ENCODE measurements at places on chromosomes 2 and 18.

DNA sequence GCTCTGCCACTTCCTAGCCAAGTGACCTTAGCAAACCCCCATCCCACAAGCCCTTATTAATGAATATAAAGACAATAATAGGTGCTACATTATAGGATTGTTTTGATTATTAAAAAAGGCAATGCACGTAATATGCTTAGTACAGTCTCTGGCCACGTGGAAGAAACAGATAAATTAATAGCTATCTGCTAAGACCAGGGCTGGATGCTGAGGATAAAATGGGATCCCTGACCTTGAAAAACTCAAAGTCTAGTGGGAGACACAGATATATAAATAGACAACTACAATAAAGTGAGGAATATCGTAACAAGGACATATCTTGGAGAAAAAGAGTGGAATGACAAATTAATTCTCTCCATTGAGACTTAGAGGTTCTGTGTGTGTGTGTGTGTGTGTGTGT, 29.9 kb upstream of the PARD3B start:
- H3K27ac ChIP-seq: no peak overlapping the region
- H3K4me3 ChIP-seq: no peak overlapping the region
- no peaks in the 10 kb centered on the region for H3K36me3 ChIP-seq
- no peaks in the 10 kb centered on the region for H3K4me1 ChIP-seq
- no peak for DNase-seq

- DNase-seq: no peak
- H3K36me3 ChIP-seq: peaks cover 8% of the 10 kb centered on the region
- no peak overlapping the region for H3K27ac ChIP-seq
- no peaks in the 10 kb centered on the region for H3K27me3 ChIP-seq
- no peak overlapping the region for H3K4me3 ChIP-seq
These were observed 125.9 kb downstream of the ANTXR1 start for GRCh38 chr2:69138793-69139459.

GRCh38 chr2:28173377-28173776, 219.3 kb upstream of the FOSL2 start:
- no peaks in the 10 kb centered on the region for H3K4me1 ChIP-seq
- no peak overlapping the region for H3K4me3 ChIP-seq
- no peaks in the 10 kb centered on the region for H3K36me3 ChIP-seq
- H3K27ac ChIP-seq: no peak overlapping the region
- no peaks in the 10 kb centered on the region for H3K27me3 ChIP-seq

DNA sequence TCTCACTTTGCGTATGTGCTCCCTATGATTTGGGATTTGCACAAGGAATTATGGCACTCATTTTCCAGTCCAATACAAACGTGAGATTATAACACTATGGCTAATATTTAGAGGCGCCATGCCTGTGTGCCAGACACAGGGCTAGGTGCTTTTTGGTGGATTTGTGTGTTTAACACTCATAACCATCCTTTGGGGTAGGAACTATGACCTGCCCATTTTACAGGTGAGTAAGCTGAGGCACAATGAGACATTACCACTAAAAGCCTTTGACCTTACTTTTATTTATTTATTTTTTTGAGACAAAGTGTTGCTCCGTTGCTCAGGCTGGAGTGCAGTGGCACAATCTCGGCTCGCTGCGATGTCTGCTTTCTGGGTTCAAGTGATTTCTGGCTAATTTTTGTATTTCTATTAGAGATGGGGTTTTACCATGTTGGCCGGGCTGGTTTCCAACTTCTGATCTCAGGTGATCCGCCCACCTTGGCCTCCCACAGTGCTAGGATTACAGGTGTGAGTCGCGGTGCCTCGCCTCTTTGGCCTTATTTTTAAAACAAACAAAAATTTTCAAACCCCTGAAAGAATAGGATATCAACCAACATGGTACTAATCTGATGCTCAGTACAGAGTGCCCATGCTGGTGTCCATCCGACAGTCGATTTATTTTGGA, 26.6 kb upstream of the GLI2 start:
- DNase-seq: no peak
- H3K36me3 ChIP-seq: no peaks in the 10 kb centered on the region
- no peak overlapping the region for H3K27ac ChIP-seq
- peaks cover 32% of the 10 kb centered on the region for H3K27me3 ChIP-seq
- no peak overlapping the region for H3K4me3 ChIP-seq
- no peaks in the 10 kb centered on the region for H3K4me1 ChIP-seq

DNA sequence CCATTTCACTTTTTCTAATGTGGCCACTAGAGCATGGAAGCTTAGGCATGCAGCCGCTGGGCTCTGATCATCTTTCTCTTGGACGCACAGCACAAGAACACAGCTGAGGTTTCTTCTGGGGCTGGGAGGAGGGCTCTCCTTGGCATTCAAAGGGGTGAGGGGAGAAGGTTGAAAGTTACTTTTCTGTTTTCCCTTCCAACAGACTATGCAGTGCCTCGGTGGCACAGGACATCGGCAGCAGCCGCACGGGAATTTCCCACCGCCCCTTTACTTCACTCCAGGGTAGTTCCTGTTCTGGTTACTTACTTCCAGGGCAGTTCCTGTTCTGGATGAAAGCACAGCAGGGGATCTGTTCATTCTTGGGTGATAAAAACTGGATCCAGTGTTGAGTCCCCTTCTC, 18.9 kb upstream of the MAL start:
- no peak for DNase-seq
- H3K27ac ChIP-seq: no peak overlapping the region
- H3K4me1 ChIP-seq: peaks cover 39% of the 10 kb centered on the region
- H3K27me3 ChIP-seq: no peaks in the 10 kb centered on the region
- no peaks in the 10 kb centered on the region for H3K36me3 ChIP-seq

- H3K4me3 ChIP-seq: no peak overlapping the region
- H3K27ac ChIP-seq: no peak overlapping the region
- peak; percentile 48 for DNase-seq
- no peaks in the 10 kb centered on the region for H3K4me1 ChIP-seq
- no peaks in the 10 kb centered on the region for H3K27me3 ChIP-seq
These were observed 65.8 kb upstream of the PIEZO2 start for GRCh38 chr18:11215216-11215615.

DNA sequence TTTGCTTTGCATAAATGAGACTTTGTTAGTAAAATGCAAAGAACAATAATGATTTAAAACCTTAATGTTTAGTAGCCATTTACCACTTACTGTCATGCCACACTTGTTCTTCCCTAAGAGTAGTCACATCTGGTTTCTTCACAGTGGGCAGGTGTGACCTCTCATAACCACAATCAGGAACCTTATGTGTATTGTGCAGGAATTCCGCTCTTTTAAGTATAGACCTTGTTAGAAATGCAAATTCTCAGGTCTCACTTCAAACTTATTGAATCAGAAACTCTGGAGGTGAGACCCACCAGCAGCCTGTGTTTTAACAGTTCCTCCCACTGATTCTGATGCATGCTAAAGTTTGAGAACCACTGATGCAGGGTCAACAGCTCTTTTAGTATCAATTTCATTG, 518.8 kb upstream of the MEX3C start:
- H3K27me3 ChIP-seq: no peaks in the 10 kb centered on the region
- no peaks in the 10 kb centered on the region for H3K36me3 ChIP-seq
- DNase-seq: no peak
- no peaks in the 10 kb centered on the region for H3K4me1 ChIP-seq

GRCh38 chr2:54052825-54053718, 62.3 kb upstream of the ACYP2 start:
- H3K27me3 ChIP-seq: no peaks in the 10 kb centered on the region
- H3K27ac ChIP-seq: no peak overlapping the region
- no peak overlapping the region for H3K4me3 ChIP-seq

- no peaks in the 10 kb centered on the region for H3K4me1 ChIP-seq
- no peaks in the 10 kb centered on the region for H3K27me3 ChIP-seq
- H3K27ac ChIP-seq: no peak overlapping the region
These were observed 42.1 kb downstream of the EML4 start for GRCh38 chr2:42211291-42211690.

GRCh38 chr2:197516393-197516761, 511 bp downstream of the MOB4 start:
- no peaks in the 10 kb centered on the region for H3K36me3 ChIP-seq
- no peaks in the 10 kb centered on the region for H3K27me3 ChIP-seq
- H3K27ac ChIP-seq: peak overlapping the region; percentile 89
- H3K4me3 ChIP-seq: peak overlapping the region; percentile 100
- H3K4me1 ChIP-seq: peaks cover 5% of the 10 kb centered on the region
- DNase-seq: no peak

DNA sequence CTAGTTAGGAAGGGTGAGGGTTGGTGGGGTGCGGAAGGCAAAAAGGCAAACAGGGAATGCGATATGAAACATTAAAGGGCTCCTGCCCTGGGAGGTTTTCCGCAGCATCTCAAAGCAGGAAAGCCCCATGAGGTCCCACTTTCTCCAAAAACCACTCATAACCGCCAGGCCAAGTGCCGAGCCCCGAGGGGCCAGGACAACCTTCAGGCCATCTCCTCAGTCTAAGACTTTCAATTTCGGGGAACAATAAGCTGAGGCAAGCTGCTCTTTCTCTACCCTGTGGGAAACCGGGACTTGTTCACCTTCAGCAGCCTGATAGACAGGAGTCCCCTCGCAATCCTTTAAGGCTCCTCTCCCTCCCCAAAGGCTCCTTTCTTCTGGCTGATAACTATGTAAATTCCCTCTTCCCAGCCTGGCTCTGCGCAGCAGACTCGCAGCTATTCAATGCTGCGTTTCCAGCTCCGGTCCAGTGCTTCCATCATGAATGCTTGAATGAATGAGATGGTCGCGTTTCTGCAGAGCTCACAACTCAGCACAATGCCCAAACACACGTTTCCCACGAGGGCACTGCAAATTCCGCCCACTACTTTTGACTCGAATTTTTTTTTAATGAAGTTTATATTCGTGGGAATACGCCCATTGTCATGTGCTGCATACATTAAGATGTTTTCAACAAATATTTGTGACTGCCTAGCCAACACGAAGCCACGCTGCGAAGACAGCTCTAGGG, 1.4 kb downstream of the LAMA1 start:
- H3K36me3 ChIP-seq: no peaks in the 10 kb centered on the region
- peak; percentile 36 for DNase-seq
- peaks cover 9% of the 10 kb centered on the region for H3K4me1 ChIP-seq
- H3K4me3 ChIP-seq: no peak overlapping the region
- no peak overlapping the region for H3K27ac ChIP-seq
- H3K27me3 ChIP-seq: peaks cover 23% of the 10 kb centered on the region

DNA sequence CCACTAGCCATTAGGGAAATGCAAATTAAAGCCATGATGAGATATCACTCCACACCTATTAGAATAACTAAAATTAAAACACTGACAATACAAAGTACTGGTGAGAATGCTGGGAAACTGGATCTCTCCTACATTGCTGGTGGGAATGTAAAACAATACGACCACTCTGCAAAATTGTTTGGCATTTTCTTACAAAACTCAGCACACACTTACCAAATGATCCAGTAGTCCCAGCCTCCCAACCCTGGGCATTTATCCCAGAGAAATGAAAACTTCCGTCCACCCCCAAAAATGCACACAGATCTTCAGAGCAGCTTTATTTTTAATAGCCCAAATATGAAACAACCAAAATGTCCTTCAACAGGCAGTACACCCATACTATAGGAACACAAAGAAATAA, 8.9 kb upstream of the TMSB10 start:
- H3K27ac ChIP-seq: no peak overlapping the region
- no peak overlapping the region for H3K4me3 ChIP-seq
- peaks cover 3% of the 10 kb centered on the region for H3K4me1 ChIP-seq
- H3K27me3 ChIP-seq: no peaks in the 10 kb centered on the region

DNA sequence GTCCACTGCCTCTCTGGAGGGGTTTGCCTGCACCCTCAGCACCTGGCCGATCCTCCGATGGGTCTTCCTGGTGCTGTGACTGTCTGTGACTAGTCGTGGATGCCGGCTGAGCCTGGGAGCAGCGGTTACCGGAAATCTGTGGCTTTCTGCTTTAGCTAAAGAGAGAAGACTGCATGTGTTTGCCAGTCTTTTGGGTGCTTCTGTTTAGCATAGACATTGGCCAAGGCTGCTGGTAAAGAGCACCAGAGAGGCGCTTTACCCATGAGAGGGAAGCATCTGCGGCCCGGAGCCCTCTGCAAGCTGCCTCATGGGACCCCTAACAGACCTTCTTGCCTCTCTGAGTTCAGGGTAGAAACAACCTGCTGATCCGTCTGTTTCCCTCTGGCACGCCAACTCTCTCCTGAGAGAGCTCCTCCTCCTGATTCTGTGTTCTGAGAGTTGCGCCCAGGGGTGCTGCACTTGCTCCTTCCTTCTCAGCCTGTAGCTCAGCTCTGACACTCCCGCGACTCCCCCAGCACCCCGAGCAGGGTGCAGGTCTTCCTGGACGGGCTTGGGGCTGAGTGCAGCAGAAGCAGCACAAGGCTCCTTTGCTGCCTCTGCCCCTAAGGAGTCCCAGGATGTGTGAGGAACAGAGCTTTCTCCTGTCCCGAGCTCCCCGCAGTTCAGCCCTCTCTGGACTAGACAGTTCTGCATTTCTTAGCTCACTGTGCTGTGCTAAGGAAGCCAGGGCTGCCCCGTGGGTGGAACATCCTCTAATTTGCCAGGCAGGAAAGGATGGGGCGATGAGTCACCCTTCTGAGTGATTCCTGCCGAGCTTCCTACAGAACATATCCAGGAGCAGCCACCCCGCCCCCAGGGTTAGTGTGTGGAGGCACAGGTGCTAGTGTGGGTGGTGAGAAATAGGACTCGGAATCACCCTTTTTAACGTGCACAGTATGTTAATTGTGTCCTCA, 203.2 kb downstream of the SH3RF3 start:
- no peak overlapping the region for H3K4me3 ChIP-seq
- H3K27ac ChIP-seq: peak overlapping the region; percentile 87
- H3K27me3 ChIP-seq: no peaks in the 10 kb centered on the region

DNA sequence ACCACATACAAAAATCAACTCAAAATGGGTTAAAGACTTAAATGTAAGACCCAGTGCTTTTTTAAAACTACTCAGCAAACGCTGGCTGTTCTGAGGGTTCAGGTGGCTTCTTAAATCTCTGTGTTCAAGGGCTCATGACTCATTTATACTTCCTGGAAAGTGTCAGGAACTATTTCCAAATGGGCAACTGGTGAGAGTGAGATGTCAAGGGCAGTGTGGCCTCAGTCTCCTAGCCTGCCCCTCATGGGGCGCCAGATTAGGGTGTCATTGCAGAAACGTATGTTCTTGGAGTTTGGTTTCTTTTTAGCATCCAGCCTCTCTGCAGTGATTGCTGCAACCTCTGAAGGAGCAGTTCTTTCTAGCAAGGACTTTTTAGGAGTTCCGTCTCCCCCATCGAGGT, 485.4 kb downstream of the TNS1 start:
- no peaks in the 10 kb centered on the region for H3K36me3 ChIP-seq
- DNase-seq: no peak
- peaks cover 4% of the 10 kb centered on the region for H3K4me1 ChIP-seq
- no peaks in the 10 kb centered on the region for H3K27me3 ChIP-seq
- no peak overlapping the region for H3K4me3 ChIP-seq

DNA sequence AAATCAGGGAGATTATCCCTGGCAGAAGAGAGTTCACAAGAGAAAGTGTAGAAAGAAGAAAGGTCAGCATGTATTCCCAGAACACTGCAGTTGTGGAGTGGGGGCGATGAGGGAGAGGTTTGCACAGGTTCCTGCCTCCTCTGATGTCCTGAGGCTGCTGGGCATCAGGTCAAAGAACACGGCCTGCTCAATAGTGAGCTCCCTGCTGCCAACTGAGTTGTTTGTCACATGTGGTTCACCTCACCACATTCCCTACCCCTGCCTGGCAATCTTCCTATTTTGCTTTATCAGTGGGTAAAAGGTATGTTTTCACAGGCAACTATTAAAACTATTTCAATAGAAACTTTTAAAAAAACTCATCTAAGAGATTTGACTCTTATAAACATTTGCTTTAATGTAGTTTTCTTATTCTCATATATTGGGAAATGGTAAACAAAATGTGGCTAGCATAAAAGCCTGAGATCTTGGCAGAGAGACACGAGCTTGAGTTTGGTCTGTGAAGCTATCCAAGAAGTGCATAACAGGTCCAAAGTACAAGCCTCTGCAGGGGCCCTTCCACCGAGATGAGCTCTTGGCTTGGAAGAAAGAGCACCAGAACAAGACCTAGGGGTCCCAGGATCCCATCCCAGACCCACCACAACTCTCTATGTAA, 123.9 kb upstream of the SRD5A2 start:
- no peak overlapping the region for H3K4me3 ChIP-seq
- H3K27ac ChIP-seq: no peak overlapping the region
- no peaks in the 10 kb centered on the region for H3K27me3 ChIP-seq

All from lung (tissue), 17 donors.